ENCODE measurements at places on chromosomes 11 and 22.

GRCh38 chr11:27184458-27185312 is 144.1 kb downstream of the BBOX1 start:
- H3K4me1 ChIP-seq, result peaks cover 15% of the 10 kb centered on the region
- no peak overlapping the region for H3K4me3 ChIP-seq
- DNase-seq, result no peak
- H3K27ac ChIP-seq, result peak overlapping the region; percentile 23
- H3K36me3 ChIP-seq, result no peaks in the 10 kb centered on the region

DNA sequence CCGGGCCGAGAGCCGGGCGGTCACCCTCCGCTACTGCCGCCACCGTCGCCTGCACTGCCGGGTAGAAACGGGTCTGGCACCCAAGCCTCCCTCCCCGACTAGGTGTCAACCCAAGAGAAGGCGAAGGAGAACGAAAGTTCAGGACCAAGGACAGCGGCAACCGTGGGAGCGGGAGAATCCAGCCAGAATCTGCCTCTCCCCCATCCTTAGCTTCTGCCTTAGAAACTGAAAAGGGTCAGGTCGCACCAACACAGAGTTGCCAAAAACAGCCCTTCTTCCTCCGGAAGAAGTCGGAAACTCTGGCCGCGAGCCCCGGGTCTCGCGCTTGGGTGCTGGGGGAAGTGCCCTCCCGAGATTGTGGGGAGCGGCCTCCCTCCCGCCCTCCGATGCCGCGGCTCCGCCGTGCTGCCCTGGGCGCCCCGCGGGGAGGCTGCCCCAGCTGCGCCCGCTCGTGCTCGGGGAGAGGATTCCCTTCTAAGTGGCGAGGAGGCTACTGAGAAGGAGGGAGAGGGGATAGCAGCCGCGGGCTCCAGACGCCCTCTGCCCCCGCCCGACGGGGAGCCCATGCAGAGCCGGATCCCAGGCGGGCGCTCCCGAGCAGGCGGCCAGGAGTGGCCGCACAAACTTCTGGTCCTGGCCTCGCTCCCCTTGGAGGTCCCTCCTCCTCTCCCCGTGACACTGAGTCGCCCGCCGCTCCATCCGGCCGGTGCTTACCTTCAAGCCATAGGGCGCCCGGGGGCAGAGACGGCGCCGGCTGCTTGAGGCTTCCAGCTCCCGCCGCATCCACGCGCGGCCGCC is 637 bp downstream of the DRD2 start:
- peaks cover 9% of the 10 kb centered on the region for H3K4me1 ChIP-seq
- no peak for DNase-seq
- H3K36me3 ChIP-seq, result no peaks in the 10 kb centered on the region
- no peak overlapping the region for H3K27ac ChIP-seq
- peak overlapping the region; percentile 32 for H3K4me3 ChIP-seq

GRCh38 chr11:116656011-116656410 is 116.8 kb downstream of the BUD13 start:
- no peaks in the 10 kb centered on the region for H3K36me3 ChIP-seq

GRCh38 chr11:58024601-58025091 is 965 bp downstream of the OR9Q1 start:
- peaks cover 11% of the 10 kb centered on the region for H3K4me1 ChIP-seq
- H3K4me3 ChIP-seq, result no peak overlapping the region
- no peaks in the 10 kb centered on the region for H3K36me3 ChIP-seq
- H3K27me3 ChIP-seq, result no peaks in the 10 kb centered on the region
- no peak for DNase-seq
- H3K27ac ChIP-seq, result no peak overlapping the region

DNA sequence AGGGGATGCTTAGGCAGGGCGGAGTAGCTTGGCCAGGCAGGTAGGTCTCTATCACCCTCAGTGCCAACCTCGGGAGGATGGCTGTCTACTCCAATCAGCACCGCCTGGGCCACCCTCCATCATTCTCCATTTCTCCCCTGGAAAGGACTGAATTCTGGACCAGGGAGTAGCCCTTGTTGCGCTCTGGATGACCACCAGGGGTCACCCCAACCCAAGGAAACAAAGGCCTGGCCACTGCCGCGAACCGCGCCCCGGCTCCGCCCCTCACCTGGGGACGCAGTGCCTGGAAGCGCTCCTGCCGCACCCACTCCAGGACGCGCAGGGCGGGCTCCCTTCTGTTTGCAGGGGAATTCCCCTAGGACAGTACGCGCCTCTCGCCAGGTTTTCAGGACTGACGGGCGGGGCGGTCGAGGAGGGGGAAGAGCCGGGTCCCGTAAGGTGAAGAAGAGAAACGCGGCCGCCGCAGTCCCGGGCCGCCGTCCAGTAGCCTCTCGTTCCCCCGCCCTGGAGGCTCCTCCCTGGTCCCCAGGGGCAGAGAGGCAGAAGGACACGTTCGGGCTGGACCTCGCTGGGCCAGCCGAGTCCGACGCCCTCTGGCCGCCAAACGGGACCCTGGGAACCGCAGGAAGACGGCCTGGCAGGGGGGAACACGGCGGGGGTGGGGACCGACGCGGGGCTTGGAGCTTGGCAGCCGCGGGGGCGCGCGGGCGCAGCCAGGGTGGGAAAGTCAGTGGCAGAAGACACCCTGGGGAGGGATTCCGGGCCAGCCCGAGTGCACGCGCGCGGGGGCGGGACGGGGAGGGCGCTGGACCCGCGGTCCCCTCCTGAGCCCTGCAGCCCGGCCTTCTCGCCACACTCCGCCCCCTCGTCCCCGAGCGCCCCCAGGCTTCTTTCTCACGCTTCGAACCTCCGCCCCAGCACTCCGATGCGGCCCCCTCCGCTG is 7.1 kb downstream of the SCN4B start:
- no peaks in the 10 kb centered on the region for H3K36me3 ChIP-seq
- peaks cover 29% of the 10 kb centered on the region for H3K4me1 ChIP-seq
- peak; percentile 92 for DNase-seq

DNA sequence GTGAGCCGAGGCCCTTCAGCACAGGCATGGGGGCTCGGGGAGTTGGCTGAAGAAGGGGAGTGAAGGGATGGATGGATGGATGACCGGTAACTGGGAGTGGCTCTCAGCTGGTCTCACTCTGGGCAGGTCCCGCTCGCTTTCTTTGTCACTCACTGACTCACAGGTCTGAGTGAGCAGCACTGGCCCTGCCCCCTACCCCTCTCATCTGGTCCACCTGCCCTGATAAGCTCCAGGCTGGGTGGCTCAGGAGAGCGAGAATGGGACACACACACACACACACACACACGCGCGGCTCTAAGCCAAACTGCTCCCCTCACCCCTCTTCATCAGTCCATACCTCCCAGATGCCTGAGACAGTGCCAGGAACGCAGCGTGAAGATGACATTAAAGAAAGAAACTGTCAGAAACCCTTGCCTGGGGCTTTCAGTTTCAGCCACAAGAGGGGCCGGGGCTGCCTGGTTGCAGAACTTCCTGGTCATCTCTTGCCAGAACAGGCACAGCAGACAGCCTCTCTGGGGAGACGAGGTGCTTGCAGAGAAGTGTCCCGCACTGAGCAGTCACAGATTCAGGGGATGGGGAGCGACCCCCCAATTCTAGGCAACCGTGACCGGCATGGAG is 16.5 kb upstream of the SHISAL1 start:
- DNase-seq, result no peak
- H3K27me3 ChIP-seq, result peaks cover 64% of the 10 kb centered on the region
- no peak overlapping the region for H3K4me3 ChIP-seq
- H3K36me3 ChIP-seq, result no peaks in the 10 kb centered on the region
- H3K4me1 ChIP-seq, result peaks cover 31% of the 10 kb centered on the region

DNA sequence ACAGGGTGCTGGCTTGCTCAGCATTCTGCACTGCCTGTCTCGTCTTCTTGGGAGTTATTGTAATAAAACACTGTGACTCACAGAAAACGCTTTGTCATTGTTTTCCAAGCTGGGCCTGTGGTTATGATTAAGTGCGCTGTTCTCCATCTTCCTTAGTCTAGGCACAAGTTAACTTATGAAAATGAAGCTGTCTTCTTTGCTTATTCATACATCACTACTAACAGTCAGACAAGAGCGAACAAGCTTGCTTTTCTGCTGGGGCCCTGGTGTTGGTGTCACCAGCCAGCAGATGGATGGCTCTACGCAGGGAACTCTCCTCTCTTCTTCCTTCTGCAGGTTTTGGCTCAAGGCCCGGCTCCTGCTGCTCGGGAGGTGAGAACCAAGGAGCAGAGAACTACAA is 380.1 kb upstream of the SYN3 start:
- peaks cover 2% of the 10 kb centered on the region for H3K4me1 ChIP-seq
- no peak overlapping the region for H3K4me3 ChIP-seq
- H3K27ac ChIP-seq, result no peak overlapping the region
- no peaks in the 10 kb centered on the region for H3K36me3 ChIP-seq

GRCh38 chr11:121648306-121648705 is 195.5 kb upstream of the SORL1-AS1 start:
- DNase-seq, result no peak
- no peaks in the 10 kb centered on the region for H3K4me1 ChIP-seq
- H3K27ac ChIP-seq, result no peak overlapping the region

DNA sequence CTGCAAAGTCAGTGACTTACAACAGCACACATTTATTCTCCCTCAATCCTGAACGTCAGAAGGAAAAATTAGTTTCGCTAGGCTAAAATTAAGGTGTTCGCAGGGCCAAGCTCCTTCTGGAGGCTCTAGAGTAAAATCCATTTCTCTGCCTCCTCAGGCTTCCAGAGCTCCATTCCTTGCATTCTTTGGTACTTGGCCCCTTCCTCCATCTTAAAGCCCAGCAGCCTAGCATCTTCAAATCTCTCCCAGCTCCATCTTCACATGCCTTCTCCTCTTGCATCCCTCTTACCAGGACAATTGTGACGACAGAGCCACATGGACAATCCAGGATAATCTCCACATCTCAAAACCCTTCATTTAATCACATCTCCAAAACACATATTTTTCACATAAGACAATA is 165.0 kb downstream of the GRIA4 start:
- no peaks in the 10 kb centered on the region for H3K4me1 ChIP-seq
- H3K36me3 ChIP-seq, result no peaks in the 10 kb centered on the region
- H3K4me3 ChIP-seq, result no peak overlapping the region
- no peak for DNase-seq

- no peak overlapping the region for H3K4me3 ChIP-seq
- no peak for DNase-seq
- H3K36me3 ChIP-seq, result peaks cover 70% of the 10 kb centered on the region
- peaks cover 15% of the 10 kb centered on the region for H3K4me1 ChIP-seq
- H3K27ac ChIP-seq, result peak overlapping the region; percentile 29
Observed at GRCh38 chr11:8698379-8698851, 15.8 kb downstream of the RPL27A start.

DNA sequence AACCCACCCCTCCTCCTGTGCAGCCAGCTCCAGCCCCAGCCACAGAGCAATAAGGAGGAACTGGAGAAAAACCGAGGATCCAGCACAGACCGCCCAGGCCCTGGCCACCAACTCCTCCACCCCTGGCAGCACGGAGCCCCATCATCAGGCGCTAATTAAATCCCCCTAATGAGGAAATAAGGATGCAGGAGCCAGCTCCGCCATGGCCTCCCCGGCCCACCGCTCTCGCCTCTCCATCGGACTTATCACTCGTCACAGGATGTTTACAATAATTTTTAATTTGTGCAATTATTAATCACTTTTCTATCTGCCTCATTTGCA is 42.6 kb downstream of the BUD13 start:
- H3K36me3 ChIP-seq, result no peaks in the 10 kb centered on the region
- H3K4me1 ChIP-seq, result peaks cover 27% of the 10 kb centered on the region
- H3K4me3 ChIP-seq, result no peak overlapping the region
- peaks cover 9% of the 10 kb centered on the region for H3K27me3 ChIP-seq
- peak; percentile 37 for DNase-seq

DNA sequence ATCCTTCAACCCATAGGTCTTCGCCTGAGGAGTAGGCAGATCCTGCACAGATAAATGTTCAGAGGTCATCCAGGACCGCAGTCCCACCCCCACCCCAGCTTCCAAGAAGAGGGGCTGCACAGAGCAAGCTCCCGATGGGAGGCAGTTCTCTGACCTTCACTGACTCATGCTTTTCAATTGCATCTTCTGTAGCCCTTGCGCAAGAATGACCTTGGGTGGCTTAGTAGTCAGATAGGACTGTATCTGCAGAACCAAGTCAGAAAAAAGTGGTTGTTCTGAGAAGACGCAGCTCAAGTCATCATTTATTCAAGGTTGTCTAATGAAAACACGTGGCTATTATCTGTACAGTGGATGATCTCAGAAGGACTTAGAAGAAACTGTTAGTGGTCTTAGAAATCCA is 16.4 kb upstream of the GRAMD1B start:
- no peak overlapping the region for H3K27ac ChIP-seq
- H3K4me3 ChIP-seq, result no peak overlapping the region
- H3K27me3 ChIP-seq, result no peaks in the 10 kb centered on the region
- H3K4me1 ChIP-seq, result no peaks in the 10 kb centered on the region
- DNase-seq, result no peak

DNA sequence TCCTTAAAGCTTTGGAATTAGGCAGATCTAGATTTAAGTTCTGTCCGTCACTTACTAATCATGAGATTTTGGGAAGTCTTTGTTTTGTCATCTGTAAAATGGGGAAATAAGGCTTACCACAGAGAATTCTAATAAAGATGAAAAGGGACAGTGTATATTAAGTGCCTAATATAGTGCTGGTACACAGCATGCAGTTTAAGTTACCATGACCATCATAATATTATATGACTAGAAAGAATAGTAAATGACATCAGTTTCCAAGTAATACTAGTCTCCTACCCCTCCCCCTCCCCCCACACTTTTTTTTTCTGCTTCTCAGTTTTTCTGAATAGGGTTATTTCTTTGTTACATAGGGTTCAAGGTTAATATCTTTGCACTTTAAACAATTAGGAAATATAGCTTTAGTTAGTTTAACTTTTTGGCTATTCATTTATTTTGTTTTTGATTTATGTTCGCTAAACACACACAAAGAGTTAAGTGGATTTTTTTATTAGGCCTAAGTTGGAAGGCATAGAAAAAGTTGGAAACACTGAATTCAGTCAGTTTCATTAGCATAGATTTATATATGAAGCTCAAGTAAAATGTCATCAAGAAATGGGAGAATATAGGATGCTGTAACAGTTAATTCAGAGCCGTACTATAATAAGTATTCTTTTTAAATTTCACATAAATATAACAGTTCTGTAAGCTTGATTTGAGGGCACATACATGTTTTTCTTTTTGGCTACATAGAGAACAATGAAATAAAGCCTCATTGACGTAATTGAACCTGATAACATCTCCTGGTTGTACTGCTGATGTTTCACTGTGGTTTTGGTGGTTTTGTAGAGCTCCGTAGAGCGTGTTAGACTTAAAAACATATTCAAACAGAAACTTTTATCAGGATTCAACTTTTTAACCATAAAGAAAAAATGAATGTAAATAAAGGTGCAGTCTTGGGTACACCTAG is 121.2 kb downstream of the PDE3B start:
- H3K4me3 ChIP-seq, result no peak overlapping the region
- no peak overlapping the region for H3K27ac ChIP-seq
- H3K36me3 ChIP-seq, result no peaks in the 10 kb centered on the region
- no peak for DNase-seq
- no peaks in the 10 kb centered on the region for H3K4me1 ChIP-seq
